AG08395 (cell line): ENCODE measurements at places on chromosomes 5 and 9.

DNA sequence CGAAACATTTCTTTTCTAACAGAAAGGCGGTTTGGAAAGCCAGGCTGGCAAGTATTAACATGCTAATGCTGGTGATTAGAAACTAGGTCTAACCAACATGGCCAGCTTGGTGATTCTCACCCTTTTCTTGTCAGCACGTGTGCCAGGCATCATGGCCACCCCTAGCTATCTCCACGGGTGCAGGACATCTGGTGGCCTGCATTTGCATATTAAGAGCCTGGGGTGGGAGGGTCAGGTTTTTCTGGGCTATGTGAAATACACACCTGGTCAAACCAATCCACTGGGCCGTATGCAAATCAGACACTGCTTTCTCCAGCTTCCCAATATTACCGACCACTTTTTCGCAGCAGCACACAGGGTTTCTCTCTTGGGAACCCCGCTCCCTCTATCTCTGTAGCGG, 612.1 kb downstream of the PTPRD start:
- no peak for DNase-seq

DNA sequence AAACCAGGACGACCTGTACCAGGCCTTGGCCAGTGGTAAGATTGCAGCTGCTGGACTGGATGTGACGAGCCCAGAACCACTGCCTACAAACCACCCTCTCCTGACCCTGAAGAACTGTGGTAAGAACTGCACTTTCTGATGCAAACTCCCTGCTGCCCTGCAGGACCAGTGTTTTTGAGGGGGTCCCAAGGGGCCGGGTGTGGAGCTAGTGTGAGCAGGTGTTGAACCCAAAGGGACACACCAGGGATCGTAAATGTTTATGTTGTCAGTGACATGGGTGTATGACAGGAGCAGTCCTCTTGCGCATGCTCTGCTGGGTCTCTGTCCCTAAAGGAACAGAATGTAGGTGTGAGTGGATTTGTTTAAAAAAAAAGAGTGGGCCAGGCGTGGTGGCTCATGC, 9.5 kb downstream of the GRHPR start:
- DNase-seq = no peak

DNA sequence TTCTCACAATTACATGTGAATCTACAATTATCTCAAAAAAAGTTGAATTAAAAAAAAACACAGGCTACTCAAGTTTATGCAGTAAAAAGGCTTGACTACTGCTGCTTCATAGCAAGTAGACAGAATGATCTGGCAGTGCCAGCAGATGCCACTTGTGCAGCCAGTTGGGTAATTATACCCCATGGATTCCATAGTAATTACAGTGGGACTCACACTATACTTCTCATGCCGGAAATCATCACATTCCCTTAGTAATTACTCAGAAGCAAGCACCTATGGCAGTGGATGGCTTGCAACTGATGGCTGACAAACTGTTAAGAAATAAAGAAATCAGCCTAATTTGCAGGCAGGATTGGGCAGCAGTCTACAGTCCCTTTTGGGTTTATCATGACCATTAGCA, 463.2 kb upstream of the KLF4 start:
- no peak for DNase-seq

DNA sequence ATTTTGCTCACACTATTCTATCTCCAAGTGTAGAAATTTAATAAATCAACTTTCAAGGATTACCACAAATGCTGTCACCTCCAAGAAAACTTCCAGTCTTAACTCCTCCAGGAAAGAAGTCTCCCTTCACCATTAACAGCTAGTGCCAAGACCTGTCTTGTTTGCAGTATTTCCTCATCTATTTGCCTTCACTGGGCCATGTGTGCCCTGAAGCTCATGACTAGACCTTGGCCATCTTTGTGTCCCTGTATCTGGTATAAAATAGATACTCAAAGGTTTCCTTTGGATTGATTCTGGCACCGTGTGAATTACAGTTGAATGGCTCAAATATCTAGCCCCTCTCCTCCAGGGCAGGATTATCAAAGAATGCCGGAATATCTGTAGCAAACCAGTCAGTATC, 346.7 kb upstream of the KLF4 start:
- DNase-seq = no peak

GRCh38 chr9:128689293-128689774, 312 bp downstream of the SET start:
- no peak for DNase-seq

- no peak for DNase-seq
Observed at GRCh38 chr5:100517301-100517974, 17.7 kb upstream of the FAM174A start.

DNA sequence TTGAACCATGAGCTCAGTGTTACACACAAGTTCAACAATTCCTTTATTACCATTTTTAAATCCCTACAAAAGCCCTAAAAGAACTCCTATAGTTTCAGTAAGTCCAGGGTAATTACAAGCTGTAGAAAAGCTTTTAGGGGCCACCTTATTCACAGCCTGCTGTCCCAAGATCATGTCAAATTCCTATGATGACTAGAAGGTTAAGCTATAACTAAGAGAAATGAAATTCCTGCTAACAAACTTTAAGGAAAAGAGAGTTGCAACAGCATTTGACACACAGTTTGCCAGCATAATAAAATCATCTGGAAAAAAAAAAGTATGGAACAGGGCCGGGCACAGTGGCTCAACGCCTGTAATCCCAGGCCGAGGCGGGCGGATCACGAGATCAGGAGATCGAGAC, 31.5 kb downstream of the TMEM245 start:
- no peak for DNase-seq

GRCh38 chr9:6076851-6077250, 61.4 kb upstream of the RANBP6 start:
- no peak for DNase-seq

GRCh38 chr9:20379804-20380225, 242.5 kb downstream of the MLLT3 start:
- DNase-seq = no peak

DNA sequence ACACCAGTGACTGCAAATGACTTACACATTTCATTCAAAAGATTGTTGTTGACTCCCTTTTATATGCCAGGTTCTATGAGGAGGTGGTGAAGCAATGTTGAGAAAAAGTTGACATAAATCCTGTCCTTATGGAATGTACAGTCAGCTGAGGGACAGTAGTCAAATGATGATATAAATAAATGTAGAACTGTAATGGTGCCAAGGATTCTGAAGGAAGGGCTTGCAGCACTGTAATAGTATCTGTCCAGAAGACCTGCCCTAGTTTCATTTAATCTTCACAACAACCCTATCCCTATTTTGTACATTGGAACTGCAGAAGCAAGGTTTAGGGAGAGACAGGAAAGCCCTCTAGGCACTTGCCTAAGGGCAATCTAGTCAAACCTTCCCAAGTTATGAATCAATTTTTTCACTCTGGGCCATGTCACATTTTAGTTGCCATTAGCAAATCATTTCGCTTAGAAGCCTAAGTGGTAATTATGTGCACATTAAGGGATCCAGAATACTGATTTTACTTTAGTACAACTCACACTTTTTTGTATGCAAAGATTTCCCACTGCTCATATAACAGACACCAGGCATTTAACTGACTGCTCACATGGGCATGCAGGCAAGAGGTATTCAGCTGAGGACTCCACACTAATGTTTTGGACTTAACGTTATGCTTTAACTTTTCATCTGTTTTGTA, 34.5 kb upstream of the LIFR start:
- no peak for DNase-seq

DNA sequence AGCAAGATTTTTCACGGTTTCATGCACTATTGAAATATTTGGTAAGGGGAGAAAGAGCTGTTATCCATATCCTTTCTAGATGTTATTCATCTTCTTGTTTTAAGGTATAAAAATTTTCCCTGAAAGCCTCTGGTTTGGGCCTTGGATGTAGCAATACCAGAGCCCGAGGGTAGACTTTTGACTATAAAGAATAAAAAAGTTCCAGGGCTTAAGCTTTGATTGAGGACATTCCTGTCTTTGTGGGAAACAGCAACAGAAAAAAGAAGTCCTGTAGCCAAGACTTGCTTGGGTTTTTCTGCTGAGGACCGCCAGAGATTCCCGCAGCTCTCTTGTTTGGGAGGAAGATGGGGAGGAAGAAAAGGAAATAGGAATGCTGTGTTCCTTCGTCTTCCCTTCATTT, 440.0 kb upstream of the WWC1 start:
- DNase-seq = no peak

GRCh38 chr5:39201781-39202596, 17.4 kb downstream of the FYB1 start:
- DNase-seq = no peak

DNA sequence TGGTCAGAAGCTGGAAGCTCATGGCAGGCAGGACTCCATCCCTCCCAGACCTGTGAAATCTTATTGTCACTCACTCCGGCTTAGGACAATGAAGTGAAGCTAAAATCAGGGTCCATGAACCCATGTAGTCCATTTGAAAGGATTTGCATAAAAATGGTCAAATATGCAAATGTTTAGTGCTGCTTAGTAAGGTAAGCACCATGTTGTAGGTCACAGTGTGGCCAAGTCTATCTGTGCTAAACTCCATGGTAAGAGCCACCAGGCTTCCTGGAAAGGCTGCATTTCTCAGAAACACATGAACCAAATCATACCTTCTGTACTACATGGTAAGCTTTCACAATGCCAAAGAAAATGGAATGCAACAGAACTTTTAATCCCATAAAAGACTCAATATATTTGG, 5.7 kb downstream of the ALG2 start:
- no peak for DNase-seq
